Naive thymus-derived CD4-positive, alpha-beta T cell (primary cell): ENCODE measurements at places on chromosomes 5 and 9. TPM values are rescaled to one million over a fixed set of nuclear protein-coding genes. Genes with fewer than 3 reads are reported as not detected.

Gene STPG3
- polyA plus RNA-seq = not detected

Gene SPATA31E1
- not detected for polyA plus RNA-seq

Gene ASPN
- polyA plus RNA-seq = not detected

Gene PCDHB4
- not detected for polyA plus RNA-seq

Gene ORM2
- not detected for polyA plus RNA-seq

Gene BTNL9
- polyA plus RNA-seq = not detected
